ENCODE measurements at places on chromosomes 6 and 20.

DNA sequence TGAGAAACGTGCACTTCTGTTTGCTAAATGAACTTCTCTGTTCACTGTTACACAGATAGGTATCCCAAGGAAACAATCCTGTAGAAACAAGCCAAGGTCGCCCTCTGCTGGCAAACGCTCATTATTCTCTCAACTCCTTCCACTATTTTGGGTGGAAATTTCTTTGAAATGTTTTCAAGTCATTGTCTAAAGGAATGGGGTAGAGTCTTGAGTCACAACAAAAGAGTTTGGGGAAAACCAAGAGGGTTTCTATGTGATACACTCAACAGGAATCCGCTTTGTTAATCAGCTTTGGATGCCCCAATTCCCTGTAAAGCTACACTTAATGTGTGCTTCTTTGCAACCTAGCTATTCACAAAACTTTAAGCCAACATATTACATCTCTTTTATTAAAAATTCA is 4.6 kb upstream of the RAE1 start:
- peak; percentile 87 for DNase-seq

- DNase-seq, result peak; percentile 38
These were observed 89.4 kb upstream of the ANKEF1 start for GRCh38 chr20:9945408-9945807.

GRCh38 chr20:25273046-25273445 is 25.2 kb downstream of the PYGB start:
- no peak for DNase-seq

GRCh38 chr6:46036911-46037310 is 21.3 kb upstream of the CLIC5 start:
- no peak for DNase-seq

- DNase-seq, result peak; percentile 32
These were observed 4.5 kb downstream of the TP53INP2 start for GRCh38 chr20:34708621-34709043.

DNA sequence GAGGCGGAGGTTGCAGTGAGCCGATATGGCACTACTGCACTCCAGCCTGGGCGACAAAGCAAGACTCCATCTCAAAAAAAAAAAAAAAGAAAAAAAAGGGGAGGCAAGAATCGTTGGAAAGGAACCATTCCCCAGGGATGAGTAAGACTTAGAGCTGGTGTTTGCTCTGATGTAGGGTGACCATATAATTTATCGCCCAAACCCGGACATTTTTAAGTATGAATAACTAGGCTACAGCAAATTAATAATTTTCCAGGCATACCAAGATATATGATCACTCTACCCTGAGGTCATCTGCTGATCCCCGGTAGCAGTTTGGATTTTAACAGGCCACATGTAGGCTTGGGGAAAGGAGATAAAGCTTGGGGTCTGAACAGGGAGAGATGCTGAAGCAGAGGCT is 260.9 kb downstream of the BTBD9 start:
- no peak for DNase-seq

All from HAP-1 (cell line).